Stimulated activated naive CD8-positive, alpha-beta T cell treated with anti-CD3 and anti-CD28 coated beads, Interleukin-15, Interleukin-2, amounts not matched to agents 100 U/mL and 50 U/mL, for 24 hours (primary cell): ENCODE measurements at places on chromosomes 3 and 15.
A peak's percentile ranks its signal among the peaks of the same experiment; 100 is the strongest.

- no peak for DNase-seq
These were observed 587.3 kb upstream of the ROBO1 start for GRCh38 chr3:80355144-80355543.

- DNase-seq, result no peak
These were observed 16.8 kb downstream of the EMC4 start for GRCh38 chr15:34241376-34242330.

GRCh38 chr3:66729687-66730393 lies 229.0 kb upstream of the LRIG1 start:
- DNase-seq, result no peak

DNA sequence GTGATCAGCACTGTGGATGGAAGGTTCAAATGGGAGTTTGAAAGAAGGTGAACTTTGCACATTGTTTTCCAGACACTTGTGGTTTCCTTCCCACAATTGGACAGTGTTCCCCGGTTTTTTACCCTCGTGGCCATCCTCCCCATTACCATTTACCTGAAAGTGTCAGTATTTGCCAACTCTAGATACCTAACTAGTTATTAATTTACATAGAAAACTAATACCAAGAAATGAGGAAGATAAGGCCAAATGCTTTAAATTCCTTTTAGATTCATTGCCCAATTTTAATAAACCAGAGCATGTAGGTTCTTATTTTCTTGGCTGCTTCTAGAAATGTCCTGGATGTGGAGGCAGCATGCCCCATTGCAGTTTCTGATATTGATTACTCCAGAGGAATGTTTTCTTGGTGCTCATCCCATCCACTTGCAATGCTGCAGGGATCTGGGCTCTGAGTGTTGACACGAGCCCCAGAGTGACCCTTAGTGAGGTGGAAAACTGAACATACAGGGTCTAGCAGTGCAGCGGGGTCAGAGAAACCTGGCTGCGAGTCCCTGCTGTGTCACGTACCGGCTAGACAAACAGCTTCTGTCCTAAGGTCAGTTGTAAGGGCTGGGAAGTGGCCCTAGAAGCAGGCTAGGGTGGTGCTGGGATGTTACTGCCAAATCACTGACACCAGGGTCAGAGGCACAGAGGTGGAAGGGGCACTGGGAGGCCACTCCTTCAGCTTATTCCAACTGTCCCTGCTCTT lies 23.5 kb downstream of the LSM3 start:
- DNase-seq, result no peak

DNA sequence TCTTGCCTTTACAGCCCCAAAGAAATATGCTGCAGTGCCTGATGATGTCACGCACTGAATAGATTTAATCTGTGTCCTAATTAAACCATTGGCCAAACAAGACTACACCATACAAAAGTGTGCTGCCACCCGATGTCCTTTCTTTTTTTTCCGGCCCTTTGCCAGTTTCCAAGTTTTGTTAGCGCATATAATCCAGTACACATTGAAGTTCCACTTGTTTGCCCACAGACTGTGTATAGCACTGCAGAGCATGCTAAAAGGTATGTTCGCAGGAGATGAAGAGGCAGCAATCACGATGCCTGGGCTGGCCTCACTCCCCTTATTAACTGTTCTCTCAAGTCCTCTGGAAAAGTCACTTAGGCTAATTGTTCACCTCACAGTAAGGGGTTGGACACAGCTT lies 26.8 kb downstream of the MRPS25 start:
- no peak for DNase-seq

DNA sequence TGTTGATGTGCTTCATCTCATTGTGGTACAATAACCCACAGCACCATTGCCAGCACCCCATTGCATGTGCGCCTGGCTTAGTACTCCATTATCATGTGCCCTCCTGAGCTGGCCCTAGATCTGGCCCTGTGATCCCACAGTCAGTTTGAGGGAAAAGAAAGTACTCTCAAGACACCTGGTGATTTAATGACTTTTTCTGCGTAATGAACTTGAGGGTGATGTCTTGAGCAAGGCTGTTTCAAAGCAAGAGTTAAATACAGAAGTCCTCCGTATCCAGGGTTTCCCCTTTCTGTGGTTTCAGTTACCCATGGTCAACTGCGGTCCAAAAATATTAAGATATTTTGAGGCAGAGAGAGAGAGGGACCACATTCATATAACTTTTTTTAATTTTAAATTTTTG lies 16.3 kb downstream of the C3orf20 start:
- no peak for DNase-seq

GRCh38 chr3:14929310-14930074 lies 17.9 kb upstream of the NR2C2 start:
- DNase-seq, result no peak

- no peak for DNase-seq
These were observed 8.9 kb downstream of the NSUN3 start for GRCh38 chr3:94071713-94072284.

DNA sequence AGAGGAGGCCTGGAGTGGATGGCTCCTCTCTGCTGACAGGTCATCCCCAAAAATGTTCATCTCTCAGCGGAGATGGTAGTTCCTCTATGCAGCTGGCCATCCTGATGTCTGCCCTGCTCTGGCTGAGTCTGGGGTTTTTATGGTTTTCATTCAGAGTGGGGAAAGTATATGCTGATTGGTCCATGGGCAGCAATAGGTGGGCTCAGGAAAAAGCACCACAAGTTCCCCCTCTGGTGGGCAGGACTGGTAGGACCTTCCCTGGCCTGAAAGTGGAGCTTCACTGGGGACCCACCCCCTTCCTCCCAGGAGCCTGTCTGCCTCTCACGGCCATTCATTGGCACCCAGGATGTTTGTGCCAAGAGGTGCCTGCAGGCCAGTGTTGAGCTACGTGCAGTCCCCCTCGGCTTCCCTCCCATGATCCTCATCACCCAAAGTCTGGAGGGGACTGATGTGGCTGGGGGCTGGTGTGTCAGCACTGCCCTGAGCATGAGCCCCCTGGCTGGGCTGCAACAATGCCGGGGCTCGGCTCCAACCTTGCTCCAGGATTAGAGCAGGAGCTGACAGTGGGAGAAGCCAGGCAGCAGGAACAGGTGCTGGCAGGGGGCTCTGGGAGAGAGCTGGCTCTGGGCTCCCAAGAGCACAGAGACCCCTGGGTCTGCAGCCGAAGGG lies 13.1 kb upstream of the BLOC1S6 start:
- peak; percentile 34 for DNase-seq

GRCh38 chr3:158710601-158711000 lies 21.7 kb downstream of the RARRES1 start:
- DNase-seq, result no peak

- no peak for DNase-seq
These were observed 101.5 kb upstream of the CBLB start for GRCh38 chr3:105970283-105970682.

GRCh38 chr3:188316021-188316722 lies 162.2 kb downstream of the LPP start:
- DNase-seq, result no peak

GRCh38 chr3:50542177-50543034 lies 25.1 kb downstream of the C3orf18 start:
- peak; percentile 67 for DNase-seq

- DNase-seq, result peak; percentile 57
These were observed 97.3 kb downstream of the NPAP1 start for GRCh38 chr15:24772686-24773373.

- DNase-seq, result no peak
These were observed 191.2 kb downstream of the TLE3 start for GRCh38 chr15:69906256-69907185.

DNA sequence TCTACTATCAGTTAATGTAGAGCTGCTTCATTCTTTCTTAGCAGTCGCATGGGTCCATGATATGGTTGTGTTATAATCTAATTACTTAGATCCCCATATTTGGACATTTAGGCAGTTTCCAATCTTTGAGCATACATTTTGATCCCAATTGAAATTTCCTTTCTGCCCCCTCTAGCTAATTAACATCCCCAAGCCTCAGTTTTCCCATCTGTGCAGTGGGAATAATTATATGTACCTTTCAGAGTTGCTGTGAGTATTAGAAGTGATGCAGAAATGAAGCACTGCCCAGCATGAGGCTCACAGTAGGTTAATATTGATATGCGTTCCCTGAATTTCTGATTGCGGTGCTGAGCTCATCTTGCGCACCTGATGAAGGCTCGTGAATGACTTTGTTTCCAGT lies 21.8 kb downstream of the SPSB4 start:
- no peak for DNase-seq

DNA sequence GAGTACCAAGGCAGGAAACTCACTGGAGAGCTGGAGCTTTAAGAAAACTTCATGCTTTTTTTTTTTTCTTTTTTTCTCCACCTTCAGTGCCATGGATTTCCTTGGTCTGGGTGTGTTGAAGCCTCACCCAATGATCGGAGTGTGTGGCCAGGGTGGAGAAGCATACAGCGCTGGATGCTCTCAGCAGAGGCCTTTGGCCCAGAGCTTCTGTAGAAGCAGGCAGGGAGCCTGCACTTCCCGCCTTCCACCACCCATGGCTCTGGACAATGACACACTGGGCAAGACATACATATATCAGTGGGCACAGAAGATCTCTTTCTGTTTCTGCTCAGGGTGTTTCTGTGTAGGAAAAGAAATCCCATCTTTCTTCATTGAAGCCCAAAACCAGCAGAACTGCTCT lies 55.8 kb upstream of the ACAD9 start:
- no peak for DNase-seq

GRCh38 chr15:69394556-69395282 lies 19.4 kb upstream of the KIF23 start:
- DNase-seq, result peak; percentile 92

DNA sequence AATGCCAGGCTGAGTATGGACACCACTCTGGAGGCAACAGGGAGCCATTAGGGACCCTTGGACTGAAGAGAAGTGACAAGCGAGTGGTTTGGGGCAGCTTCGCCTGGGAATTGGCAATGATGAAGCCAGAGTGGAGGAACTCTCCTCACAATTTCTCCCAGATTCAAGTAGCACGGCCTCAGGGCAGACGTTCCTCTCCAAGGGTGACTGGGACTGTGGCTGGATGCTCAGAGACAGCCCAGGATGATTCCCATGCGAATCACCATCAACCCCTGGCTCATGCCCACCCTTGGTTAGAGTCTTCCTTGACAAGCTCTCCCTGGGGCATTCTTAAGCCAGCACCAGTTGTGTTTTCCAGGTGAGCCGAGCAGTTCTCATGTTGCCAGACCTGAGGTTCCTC lies 16.3 kb upstream of the DOCK3 start:
- no peak for DNase-seq

GRCh38 chr15:33067456-33067855 lies 127.1 kb downstream of the FMN1 start:
- no peak for DNase-seq

DNA sequence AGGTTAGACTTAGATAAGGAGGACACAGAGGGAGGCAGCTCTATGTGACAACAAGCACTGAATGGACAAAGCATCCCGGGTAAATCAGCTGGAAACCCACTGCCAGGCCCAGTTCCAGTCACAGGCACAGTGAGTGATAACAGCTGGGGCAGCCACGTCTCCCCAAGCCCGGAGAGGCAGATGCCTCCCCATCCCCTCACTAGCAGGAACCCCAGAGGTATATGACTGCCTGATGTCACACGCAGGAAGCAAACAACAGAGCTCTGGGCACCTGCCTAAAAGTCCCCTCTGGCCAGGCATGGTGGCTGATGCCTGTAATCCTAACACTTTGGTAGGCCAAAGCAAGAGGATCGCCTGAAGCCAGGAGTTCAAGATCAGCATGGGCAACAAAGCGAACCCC lies 18.2 kb downstream of the C15orf62 start:
- no peak for DNase-seq

DNA sequence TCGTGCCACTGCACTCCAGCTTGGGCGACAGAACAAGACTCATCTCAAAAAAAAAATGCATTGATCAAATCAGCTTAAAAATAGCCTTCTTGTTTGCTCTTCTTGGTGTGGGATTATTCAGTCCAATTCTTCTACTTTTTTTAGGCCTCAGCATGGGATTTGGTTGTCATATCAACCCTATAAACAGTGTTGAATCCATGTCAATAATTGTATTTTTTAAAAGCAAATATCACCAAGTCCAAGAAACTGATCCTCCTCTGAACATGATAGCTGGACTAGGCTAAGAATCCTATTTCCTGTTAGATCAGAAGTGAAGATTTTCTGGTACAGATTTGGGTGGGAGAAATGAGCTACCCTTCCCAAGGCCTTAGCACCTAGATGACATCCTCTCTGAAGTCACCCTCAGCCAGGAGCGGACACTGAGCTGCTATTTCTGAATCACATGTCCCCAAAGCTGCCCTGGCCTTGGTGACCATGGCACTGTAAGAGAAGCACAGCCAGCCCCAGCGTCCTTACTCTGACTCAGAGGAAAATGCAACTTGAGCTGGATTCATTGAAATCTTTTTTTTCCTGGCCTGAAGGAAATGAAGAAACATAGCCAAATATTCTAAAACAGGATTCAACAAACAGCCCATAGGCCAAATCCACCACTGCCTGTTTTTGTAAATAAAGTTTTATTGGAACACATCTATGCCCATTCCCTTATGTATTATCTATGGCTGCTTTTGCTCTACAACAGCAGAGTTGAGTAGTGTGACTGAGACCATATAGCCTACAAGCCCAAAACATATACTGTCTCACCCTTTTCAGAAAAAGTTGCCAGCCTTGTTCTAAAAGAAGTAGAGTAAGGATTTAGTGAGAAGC lies 215.9 kb upstream of the CTDSPL start:
- no peak for DNase-seq

DNA sequence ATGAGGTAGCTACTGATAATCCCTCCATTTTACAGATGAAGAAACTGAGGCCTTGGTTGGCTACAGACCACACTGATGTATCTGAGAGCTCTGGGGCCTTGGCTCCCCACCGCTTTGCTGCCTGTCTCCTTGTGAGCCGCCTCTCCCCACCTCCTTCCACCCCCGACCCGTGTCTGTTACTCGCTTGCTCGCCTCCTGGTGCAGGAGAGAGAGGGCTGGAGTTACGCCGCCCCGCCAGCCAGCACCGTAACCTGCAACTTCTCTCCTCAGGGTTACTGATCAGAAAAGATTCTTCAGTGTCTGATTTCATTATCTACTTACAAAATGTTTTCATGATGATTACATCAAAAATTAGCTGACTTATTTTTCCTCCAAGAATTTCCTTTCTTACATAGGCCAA lies 34.1 kb downstream of the TM2D3 start:
- no peak for DNase-seq

- DNase-seq, result no peak
These were observed 764.5 kb downstream of the TUSC7 start for GRCh38 chr3:117473981-117474538.

GRCh38 chr3:53850895-53851294 lies 4.5 kb downstream of the IL17RB start:
- no peak for DNase-seq

- DNase-seq, result no peak
These were observed 55.8 kb downstream of the OSBPL10 start for GRCh38 chr3:31925271-31925630.

DNA sequence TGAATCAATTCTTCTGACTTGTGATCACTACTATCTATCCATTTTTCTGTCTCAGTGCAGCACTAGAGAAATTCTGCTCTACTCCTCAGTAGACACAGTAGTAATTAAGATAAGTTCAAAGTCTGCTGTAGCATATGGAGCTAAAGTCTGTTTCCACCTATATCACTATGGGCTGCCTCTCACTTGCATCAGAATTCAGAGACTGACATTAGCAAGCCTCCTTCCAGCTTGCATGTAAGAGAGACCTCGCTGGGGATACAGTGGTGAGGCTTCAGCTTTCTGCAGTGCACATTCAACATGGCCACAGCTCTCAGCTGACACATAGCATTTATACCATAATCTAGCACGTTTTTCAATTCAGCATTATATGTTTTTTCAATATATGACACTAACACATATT lies 217.0 kb downstream of the PLOD2 start:
- no peak for DNase-seq

GRCh38 chr3:72505539-72506405 lies 342.5 kb downstream of the SHQ1 start:
- DNase-seq, result no peak
